Fibroblast of upper back skin (primary cell): ENCODE measurements at places on chromosomes 11 and 22.

GRCh38 chr22:26910845-26911244 is 253.5 kb downstream of the MIAT start:
- no peak for DNase-seq

DNA sequence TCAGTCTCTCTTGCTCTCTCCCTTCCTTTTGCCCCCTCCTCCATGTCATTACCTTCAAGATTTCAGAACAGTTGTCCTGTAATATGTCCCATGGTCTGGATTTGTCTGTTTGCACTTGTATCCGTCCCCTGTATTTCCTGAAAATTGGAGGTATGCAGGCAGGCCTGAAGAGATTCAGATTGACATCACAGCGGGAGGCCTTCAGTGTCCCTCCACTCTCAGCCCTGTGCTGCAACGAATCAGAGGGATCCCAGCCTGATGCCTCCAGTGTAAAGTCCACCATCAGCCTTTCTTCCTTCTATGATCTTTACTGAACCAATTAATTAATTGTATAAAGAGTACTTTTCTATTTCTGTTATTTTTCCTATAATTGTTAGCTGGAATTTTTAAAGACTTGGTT is 57.3 kb downstream of the ELMOD1 start:
- no peak for DNase-seq

DNA sequence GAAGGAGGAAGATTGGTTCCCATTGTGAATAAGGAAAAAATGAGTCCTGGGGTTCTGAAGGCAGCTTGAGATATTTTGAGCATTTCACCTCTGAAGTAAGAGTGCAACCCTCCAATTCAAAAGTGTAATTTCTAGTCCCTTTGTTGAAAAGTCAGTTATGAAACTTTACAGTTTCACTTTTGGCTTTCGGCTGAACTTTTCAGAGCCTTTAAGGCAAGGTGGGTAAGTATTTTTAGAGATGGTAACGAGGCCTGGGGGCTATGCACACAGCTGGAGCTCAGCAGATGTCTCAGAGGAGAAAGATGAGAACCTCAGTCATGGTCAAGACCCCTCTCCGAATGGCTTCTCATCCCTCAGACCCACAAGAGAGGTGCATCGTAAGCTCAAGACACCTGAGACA is 267.6 kb downstream of the KIRREL3 start:
- DNase-seq, result no peak

DNA sequence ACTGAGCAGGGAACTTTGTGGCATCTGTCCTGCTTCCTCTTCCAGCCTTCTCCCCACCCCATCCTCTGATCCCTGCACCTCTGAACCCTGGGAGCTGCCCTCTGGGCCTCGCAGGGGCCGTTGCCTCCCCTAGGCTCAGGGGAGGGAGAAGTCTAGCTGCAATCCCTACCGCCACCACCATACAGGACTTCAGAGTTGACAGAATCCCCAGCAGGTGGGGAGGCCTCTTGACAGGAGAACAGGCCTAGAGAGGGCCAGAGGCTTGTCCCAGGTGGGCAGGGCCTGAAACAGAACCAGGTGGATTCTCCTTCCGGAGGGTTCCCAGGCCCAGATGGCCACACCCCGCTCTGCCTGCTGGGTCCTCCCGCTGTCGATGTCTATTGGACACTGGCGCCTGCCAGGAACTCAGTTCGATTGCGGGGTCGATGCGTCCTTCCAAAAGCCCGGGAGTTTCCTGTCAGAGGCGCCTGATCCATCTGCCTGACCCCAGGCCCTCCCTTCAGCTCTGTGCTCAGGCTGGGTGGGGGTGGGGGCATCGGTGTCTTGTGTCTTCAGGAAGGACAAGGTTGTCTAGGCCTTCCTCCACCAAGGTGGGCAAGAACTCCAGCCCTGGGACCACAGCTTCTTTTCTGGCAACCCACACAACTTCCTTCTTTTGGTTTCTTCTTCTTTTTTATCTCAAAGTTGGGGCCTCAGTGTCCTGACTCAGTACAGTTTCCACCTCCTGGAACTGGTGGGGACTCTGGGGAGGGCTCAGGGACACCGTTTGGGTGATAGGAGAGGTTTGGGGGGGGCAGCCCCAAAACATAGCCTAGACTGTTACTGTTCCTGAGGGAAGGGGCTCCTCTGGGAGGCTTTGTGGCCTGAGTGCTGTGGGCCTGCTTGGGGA is 6.4 kb downstream of the STARD10 start:
- no peak for DNase-seq

DNA sequence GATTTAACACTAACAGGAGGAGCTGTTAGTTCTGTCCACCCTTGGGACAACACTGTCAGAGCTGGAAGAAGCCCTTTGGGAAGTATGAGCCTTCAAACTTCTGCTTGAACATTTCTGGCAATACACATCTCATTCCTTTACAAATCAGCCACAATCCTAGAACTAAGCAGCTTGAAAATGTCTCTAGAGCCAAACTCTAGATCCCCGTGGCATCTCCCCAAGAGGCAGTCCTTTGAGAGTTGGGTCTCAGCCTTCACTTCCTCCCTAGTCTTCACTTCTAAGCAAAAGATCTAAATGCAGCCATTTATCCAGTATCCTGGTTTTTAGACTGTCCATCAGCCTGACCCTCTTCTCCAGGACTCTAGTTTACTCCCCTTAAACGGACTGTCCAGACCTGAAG is 26.9 kb downstream of the ARFGAP2 start:
- no peak for DNase-seq

- DNase-seq, result peak; percentile 84
Observed at GRCh38 chr22:45552580-45553350, 50.1 kb downstream of the FBLN1 start.

- DNase-seq, result peak; percentile 37
Observed at GRCh38 chr22:26318975-26319374, 110.1 kb upstream of the ASPHD2 start.

- no peak for DNase-seq
Observed at GRCh38 chr11:99893811-99894210, 793.3 kb upstream of the ARHGAP42 start.

GRCh38 chr11:128506999-128507611 is 80.3 kb downstream of the ETS1 start:
- DNase-seq, result peak; percentile 97

- DNase-seq, result no peak
Observed at GRCh38 chr11:112728288-112728687, 232.9 kb upstream of the NCAM1 start.

GRCh38 chr11:1755692-1756561 is 5.5 kb upstream of the IFITM10 start:
- no peak for DNase-seq

DNA sequence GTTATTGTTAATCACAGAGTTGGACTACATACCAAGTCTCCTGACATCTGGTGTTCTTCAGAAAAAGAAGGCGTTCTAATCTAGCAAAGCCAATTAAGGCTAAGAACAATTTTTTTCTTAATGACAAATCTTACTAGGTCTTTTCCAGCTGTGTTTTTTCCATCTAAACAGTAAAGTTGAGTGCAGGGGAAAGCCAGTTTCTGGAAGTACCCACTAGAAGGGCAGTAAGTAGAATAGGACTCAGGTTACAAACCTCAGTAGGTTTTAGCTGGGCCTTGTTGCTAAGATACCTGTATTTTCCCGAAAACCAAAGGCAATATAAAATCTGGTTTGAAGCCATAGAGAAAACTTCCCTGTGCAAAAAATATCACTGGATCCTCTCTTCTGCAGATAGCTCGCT is 351.9 kb downstream of the ETS1 start:
- DNase-seq, result no peak

DNA sequence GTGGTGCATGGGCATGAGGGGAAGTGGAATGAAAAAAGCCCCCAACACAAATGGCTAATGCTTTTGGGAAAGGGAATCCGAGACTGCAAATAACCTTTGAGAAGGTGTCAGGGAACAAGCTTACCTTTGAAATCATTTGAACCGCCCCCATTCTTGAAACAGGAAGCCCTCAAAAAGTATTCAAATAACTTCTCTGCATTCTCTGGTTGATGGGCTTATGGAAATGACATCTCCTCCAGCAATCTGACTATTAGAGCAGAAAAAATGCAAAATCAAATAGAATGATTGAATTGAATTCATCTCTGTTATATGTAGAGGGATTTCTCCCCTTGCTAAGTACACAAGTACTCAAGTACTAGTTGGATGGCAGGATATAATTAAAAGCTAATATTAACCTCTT is 409.9 kb downstream of the TMEM135 start:
- no peak for DNase-seq

DNA sequence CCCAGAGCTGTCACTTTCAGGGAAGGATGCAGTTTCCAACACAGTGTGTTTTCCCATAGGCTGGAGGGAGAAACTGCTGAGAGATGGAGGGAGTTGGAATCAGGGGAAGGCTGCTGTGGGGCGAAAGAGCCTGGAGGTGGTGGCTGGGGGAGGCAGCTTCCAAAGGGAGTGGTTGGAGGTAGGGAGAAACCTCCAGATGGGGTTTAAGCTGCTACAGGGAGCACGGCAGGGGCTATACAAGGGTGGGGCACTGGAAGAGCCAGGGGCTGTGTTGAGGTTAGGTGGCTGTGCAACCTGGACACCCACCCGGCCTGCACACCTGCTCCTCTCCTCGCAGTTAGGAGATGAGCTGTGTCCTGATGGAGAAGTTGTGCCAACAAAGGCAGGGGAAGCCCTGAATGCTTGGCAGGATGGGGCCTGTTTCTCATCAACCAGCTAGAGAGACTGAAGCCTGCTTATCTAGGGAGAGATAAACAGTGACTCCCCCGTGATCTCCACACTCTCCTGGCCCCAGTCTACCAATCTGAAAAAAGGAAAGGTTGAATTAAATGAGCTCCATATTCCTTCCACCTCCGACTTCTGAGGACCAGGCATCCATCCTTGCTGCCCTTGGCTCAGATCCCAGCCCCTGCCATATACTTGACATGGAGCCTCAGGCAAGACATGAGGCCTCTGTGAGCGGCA is 3.6 kb upstream of the SLCO2B1 start:
- no peak for DNase-seq

GRCh38 chr11:22472306-22472705 is 134.1 kb downstream of the SLC17A6 start:
- no peak for DNase-seq

DNA sequence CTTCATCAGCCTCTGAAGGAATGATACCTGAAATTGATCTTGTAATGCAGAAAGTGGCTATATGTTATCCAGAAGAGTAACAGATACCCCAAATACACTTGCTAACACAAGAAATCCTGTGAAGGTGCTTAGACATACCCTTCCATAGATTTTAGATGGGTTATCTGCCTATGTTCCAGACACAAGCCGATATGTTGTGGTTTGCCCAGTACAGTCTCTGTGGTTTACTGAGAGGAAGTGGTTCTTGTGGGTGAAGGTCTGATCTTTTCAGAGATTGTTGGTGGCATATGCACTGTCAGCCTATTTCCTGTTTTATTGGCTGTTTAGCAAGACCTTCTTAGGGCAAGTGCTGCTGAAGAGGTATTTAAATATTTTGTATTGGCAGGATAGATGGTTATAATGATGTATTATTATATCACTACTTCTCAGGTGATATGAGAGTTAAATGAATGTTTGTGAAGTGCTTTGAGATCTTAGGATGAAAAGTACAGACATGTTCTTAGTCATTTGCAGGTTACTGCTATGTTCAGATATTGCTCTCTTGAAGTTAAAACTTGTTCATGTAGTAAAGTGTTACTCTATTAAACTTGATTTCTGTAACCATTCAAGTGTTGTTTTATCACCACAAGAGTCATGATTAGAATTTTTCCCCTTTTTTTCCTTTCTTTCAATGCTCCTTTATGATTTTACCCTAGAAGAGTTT is 8.2 kb downstream of the ARHGEF12 start:
- peak; percentile 66 for DNase-seq

- DNase-seq, result peak; percentile 58
Observed at GRCh38 chr11:107770551-107770951, 58.7 kb upstream of the SLN start.

DNA sequence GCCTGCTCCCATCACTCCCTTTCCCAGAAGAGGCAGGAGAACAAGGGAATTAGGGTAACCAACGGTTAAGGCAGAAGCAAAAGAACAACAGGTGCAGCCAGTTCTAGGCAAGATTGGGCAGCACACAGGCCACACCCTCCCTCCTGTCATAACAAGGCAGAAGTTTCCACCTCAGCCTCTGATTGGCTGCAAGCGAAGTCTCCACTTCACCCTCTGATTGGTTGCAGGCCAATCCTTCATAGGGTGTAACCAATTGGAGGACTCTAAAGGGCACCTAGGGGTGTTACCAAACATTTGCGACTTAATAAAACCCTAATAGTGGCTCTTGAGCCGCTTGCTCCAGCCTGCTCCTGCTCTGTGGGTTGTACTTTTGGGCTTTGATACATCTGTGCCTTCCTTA is 153.8 kb downstream of the CACNA1I start:
- no peak for DNase-seq

DNA sequence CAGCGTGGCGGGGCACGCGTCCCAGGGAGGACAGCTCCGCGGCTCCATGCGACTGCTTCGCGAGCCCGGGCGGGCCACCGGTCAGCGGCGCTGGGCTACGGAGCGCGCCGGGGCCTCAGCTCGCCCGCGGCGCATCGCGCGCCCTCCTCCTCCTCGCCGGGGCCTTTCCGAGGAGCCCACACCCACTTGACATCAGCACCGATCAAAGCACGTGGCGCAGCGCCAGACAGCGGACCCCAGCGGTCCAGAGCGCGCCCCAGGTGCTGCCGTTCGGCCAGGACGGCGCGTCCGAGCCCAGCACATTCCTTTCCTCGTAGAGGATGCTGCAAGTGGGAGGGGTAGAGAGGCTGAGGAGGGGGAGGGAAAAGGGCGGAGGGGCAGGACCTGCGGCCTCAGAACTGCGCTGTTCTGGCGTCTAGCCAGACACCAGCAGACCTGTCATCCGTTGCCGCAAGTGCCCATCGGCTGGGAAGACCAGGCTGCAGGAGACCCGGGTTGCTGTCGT is 88.6 kb downstream of the PLEKHA7 start:
- peak; percentile 6 for DNase-seq
